Activated T-helper 17 cell treated with anti-CD3 and anti-CD28 coated beads, Interleukin-2, amount 50 U/mL, for 72 hours (primary cell): ENCODE measurements at places on chromosomes 4 and X. TPM values are rescaled to one million over a fixed set of nuclear protein-coding genes. Genes with fewer than 3 reads are reported as not detected.

The TBL1X gene
- total RNA-seq, result 8.0 TPM

GRCh38 chr4:16544869-16545268 lies 318.6 kb upstream of the TAPT1 start:
- no peak for ATAC-seq

DNA sequence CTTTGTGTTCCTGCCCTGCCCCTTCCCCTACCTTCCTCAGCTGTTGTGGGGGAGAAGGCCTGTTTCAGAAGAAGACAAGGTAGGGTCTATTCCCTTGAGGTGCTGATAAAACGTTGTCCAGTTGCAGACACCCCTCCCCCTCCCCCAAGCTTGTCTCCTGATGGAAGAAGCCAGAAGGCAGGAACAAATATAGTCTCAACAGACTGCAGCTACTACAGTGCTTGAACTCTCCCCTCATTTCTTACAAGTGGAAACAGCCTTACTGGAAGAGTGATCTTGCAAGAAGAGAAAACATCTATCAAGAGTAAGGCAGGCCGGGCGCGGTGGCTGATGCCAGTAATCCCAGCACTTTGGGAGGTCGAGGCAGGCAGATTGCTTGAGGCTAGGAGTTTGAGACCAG lies 11.0 kb upstream of the MAP7D3 start:
- no peak for ATAC-seq

DNA sequence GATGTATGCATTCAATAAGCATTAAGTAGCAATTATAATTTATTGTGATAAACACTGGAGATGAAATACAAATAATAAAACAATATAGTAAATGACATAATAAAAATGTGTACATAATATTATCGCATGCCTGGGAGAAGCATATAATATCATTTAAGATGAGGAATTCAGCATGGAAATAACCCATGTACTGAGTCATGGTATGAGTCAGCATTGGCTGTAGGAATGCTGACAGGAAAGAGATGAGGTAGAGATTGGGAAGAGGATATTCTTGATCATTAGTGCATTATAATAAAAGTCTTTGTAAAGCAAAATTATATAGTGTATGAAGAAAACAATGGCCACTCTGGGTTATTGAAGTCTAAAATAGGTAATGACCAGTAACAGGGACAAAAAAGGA lies 82.8 kb downstream of the MAGEB10 start:
- ATAC-seq, result no peak

- ATAC-seq, result no peak
These were observed 2.2 kb downstream of the GPR78 start for GRCh38 chr4:8582436-8582835.

DNA sequence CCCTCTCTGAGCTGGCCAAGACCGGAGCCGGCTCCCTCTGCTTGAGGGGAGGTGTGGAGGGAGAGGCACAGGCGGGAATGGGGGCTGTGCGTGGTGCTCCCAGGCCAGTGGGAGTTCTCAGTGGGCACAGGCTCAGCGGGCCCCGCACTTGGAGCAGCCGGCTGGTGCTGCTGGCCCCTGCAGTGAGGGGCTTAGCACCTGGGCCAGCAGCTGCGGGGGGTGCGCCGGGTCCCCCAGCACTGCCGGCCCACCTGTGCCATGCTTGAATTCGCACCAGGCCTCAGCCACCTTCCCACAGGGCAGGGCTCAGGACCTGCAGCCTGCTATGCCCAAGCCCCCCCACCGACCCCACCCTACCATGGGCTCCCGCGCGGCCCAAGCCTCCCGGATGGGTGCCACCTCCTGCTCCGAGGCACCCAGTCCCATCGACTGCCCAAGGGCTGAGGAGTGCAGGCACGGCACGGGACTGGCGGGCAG lies 602.5 kb downstream of the KCTD8 start:
- no peak for ATAC-seq

- ATAC-seq, result no peak
These were observed 137.6 kb upstream of the TEX13D start for GRCh38 chrX:124194901-124195300.

DNA sequence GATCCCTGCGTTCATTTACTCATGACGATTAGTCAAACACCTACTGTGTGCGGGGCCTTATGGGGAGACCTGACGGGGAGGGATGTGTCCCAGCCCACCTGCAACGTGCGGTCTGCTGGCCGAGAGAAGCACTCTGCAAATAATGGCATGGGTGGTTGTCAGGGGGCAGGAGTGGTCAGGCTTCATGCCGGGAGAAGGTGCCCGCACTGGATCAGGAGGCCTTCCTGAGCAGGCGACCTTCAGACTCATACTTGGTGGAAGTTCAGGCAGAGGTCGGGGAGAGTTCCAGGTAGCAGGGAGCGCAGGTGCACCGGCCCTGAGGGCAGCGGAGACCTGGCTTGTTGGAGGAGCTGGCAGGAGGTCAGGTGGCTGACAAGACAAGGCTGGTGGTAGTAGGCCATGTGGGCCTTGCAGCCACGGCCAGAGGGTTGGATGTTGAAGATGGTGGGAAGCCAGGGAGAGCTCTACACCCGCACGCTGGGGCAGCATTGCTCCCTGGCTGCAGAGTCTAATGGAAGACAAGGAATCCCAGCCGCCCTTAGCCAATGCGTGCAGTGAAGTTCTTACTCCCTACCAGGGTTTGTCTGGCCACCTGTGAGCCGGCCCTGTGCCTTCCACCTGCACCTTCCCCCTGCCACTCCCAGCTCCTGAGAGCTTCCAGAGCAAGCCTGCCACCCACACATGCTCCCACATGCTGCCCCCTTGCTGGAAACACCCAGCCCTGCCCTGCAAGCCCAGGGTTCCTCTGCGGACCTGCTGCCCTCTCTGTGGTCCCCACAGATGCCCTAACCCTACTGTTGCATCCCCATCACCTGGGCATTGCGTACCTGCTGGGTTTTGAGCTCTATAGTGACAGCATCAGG lies 97.3 kb downstream of the PSAPL1 start:
- ATAC-seq, result no peak

DNA sequence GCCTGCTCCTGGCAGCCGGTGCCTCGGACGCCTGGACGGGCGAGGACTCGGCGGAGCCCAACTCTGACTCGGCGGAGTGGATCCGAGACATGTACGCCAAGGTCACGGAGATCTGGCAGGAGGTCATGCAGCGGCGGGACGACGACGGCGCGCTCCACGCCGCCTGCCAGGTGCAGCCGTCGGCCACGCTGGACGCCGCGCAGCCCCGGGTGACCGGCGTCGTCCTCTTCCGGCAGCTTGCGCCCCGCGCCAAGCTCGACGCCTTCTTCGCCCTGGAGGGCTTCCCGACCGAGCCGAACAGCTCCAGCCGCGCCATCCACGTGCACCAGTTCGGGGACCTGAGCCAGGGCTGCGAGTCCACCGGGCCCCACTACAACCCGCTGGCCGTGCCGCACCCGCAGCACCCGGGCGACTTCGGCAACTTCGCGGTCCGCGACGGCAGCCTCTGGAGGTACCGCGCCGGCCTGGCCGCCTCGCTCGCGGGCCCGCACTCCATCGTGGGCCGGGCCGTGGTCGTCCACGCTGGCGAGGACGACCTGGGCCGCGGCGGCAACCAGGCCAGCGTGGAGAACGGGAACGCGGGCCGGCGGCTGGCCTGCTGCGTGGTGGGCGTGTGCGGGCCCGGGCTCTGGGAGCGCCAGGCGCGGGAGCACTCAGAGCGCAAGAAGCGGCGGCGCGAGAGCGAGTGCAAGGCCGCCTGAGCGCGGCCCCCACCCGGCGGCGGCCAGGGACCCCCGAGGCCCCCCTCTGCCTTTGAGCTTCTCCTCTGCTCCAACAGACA lies 4.4 kb downstream of the SOD3 start:
- ATAC-seq, result no peak

The NPNT gene
- not detected for total RNA-seq

- ATAC-seq, result no peak
These were observed 559 bp upstream of the PCDH18 start for GRCh38 chr4:137532869-137533236.

The SMIM10L2A gene
- total RNA-seq, result 0.06 TPM

GRCh38 chr4:117847849-117848248 lies 186.4 kb upstream of the NDST3 start:
- ATAC-seq, result no peak

DNA sequence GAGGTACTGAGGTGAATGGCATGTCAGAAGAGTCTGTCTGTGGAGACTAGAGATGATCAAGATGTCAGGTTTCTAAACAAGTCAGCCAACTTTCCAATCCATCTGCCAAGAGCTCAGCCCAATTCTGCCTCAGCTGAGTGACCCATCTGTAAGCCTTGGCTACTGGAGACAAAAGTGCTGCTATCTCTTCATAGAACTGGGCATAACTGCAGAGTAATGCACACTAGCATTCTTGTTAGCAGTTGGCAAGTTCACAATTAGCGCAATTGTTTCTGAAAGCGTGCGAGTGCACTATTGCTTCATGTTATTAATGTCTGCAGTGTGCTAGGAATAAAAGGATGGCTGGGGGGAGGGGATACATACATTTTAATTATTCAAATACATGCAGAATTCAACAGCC lies 32.9 kb upstream of the SH3D19 start:
- ATAC-seq, result no peak

DNA sequence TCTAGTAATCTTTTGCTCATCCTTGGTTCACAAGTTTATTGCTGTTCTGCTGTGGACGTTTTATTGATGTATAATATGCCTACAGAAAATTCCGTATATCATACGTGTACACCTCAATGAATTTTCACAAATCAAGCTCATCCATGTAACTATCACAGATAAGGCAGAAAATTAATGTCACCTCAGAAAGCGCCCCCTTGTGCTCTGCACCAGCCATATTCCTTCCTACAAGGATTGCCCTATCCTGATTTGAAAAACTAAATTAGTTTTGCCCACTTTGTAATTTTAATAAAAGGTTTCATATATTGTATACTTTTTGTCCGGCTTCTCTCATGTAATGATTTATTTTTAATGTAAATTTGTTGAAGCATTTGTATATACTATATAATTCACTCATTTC lies 390.8 kb downstream of the ADGRL3 start:
- ATAC-seq, result no peak

DNA sequence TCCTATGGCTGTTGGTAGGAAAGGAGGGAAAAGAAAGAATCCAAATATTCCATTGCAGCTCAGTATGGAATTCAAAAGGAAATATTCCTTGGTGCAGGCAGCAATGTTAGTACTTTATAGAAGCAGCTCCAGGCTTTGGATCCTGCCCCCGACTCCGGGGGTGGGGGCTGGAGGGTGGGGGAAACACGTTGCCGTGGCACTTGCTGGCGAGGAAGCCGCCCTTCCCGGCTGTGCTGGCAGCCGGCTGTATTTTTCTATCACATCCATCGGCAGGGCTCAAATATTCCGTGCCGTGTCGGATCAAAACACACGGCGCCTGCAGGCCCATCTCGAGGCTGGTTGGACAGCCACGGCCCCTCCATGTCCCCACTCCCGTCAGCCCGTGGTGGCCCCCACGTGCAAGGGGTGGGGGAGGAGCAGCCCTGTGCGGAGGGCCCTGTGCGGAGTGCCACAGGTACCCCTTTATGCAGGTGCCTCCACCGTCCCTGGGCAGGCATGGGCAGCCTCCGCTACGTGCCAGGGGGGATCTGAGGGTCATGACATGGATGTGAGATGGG lies 5.8 kb downstream of the ADRA2C start:
- ATAC-seq, result no peak

The SLC10A6 gene
- not detected for total RNA-seq

- ATAC-seq, result no peak
These were observed 43.0 kb upstream of the KCNE5 start for GRCh38 chrX:109667986-109668385.

DNA sequence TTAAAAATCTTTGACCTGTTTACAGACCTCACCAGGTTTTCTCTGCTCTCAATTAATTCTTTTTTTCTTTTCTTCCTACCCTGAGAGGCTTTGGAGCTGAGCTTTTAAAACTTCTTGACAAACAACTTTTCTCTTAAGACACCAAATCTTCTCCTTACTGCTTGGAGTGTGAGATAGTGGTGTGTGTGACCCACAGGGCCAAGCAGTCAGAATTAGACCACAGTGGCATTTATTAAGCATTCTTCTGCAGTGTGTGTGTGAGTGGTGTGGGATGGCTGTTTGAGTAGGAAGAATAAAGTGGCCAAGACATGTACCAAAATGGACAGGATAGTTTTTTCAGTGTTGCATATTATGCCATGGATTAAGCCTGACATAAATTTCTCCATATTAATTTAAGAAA lies 665.1 kb downstream of the RAPGEF2 start:
- no peak for ATAC-seq

DNA sequence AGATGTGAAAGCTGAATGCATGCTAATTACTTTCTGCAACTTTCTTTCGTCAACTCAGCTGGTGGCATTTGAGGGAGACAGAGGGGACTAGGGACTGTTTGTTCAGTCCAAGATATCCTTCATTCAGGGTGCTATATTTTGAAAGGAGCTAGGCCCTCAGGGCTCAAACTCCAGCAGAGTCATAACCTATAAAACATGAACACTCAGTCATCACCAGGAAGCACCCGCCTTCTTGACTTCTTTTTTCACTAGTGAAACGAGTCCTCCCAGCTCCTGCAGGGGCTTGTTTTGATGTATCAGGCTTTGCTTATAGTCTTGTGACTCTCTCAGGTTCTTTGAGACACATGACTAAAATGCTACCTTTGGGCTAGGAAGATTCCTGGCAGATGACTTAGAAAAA lies 230.6 kb downstream of the PCDH7 start:
- no peak for ATAC-seq

DNA sequence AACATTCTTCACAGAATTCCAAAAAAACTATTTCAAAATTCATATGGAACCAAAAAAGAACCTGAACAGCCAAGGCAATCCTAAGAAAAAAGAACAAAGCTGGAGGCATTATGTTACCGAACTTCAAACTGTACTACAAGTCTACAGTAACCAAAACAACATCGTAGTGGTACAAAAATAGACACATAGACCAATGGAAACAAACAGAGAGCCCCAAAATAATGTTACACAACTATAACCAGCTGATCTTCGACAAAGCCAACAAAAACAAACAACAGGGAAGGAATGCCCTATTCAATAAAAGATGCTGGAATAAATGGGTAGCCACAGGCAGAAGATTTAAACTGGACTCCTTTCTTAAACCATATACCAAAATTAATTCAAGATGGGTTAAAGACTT lies 1189.6 kb downstream of the PCDH18 start:
- ATAC-seq, result no peak

DNA sequence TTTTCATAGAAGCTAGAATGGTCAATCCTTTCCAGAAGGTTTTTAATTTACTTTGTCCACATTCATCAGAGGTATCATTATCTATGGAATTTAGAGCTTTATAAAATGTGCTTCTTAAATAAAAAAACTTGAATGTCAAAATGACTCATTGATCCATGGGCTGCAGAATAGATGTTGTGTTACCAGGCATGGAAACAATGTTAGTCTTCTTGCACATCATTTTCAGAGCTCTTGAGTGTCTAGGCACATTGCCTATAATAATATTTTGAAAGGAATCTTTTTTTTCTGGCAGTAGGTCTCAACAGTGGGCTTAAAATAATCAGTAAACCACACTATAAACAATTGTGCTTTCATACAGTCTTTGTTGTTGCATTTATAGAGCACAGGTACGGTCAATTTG lies 200.3 kb downstream of the FAT4 start:
- ATAC-seq, result no peak

- no peak for ATAC-seq
These were observed 158.5 kb upstream of the HCCS start for GRCh38 chrX:10952619-10953018.
